Putamen (tissue), 1 donor: ENCODE measurements at places on chromosomes 3 and 15.

GRCh38 chr3:140441006-140441405, 236.9 kb upstream of the TRIM42 start:
- no peak for DNase-seq

GRCh38 chr3:195828762-195829161, 17.0 kb upstream of the MUC4 start:
- DNase-seq = no peak

DNA sequence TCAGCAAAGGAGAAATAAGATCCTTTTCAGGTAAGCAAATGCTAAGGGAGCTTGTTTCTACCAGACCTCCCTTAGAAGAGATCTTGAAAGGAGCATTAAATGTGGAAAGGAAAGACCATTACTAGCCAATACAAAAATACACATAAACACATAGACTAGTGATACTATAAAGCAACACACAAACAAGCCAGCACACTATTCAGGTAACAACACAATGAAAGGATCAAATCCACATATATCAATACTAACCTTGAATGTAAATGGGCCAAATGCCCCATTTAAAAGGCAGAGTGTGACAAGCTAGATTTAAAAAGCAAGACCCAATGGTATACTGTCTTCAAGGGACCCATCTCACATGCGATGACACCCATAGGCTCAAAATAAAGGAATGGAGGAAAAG, 317.6 kb downstream of the TBL1XR1 start:
- DNase-seq = no peak

DNA sequence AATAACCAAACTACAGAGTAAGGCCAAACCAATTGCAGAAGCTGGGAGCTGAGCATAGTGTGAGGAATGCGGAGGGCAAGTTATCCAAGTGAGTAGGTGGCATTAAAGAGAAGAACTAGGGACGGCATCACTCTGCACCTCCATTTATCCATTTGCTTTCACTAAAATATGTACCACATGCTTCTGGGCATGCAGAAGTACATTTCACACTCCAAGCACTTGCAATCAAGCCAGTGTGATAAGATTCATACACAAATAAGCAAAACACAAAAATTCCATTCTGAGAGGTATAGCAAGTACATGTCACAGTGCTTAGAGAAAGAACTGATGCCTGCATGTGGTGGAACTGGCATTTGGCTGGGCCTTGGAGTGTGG, 81.1 kb downstream of the CCNL1 start:
- no peak for DNase-seq

GRCh38 chr3:131762981-131763564, 260.3 kb upstream of the MRPL3 start:
- no peak for DNase-seq

- DNase-seq = no peak
Measured at GRCh38 chr3:52910823-52911222, 13.5 kb upstream of the STIMATE start.

- no peak for DNase-seq
Measured at GRCh38 chr3:49813497-49814174, at the start of gene UBA7. TSS of gene UBA7 (minus strand) at chr3:49813953. CDS start at chr3:49813787, 166 bp downstream.

DNA sequence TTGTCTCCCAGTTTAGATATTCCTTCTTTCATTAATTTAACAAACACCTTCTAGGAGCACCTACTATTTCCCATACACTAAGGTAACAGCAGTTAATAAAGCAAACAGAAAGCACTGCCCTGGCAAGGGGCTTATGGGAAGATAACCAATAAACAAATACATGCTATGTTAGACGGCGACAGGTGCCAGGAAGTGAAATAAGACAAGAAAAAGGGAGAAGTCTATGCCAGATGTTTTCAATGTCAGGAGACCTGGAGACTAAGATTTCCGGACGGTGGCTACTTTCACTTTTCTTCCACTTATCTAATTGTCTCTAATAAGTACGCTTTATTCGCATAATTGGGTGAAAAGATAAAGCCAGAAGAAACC, 32.5 kb upstream of the ZNF445 start:
- no peak for DNase-seq

- DNase-seq = no peak
Measured at GRCh38 chr3:187019542-187020072, 89.3 kb downstream of the ST6GAL1 start.

- DNase-seq = no peak
Measured at GRCh38 chr3:170368921-170369320, 11.4 kb downstream of the SKIL start.

DNA sequence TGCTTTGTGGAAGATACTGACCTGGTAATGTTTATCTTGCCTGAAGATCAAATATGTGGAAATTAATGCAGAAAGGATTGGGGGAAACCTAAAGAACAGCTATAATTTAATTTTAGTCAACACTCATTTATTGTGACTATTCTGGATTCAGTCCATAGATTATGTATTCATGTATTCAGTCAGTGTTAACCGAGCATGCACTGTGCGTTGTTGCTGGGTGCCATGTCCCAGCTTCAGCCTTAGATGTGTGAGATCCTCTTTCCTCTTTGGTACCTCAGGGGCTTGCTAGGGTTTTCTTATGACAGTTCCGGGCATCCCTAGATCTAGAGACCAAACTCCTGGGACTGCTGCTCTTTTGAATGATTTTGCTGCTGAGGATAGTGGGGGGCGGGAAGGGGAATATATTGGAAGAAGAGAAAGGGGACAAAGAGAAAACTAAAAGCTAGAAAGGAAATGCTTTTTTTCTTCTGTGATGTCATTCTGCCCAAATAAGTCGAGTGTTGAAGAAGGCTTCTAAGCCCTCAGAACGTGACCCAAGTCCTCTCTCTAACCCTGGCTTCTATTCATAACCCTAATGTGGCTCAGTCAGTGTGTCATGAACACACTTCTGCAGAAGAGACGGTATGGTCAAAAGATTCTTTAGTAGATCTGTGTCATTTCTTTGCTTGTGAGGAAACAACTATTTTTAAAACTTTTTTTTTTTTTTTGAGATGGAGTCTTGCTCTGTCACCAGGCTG, 33.5 kb downstream of the STARD9 start:
- no peak for DNase-seq
